ENCODE measurements at places on chromosomes 5 and 9. TPM values are rescaled to one million over a fixed set of nuclear protein-coding genes. Genes with fewer than 3 reads are reported as not detected.

Gene HMCN2
- total RNA-seq = 2.8 TPM

Gene RGS7BP
- 0.81 TPM for total RNA-seq

Gene TLX3
- total RNA-seq = not detected

Gene WNT8A
- total RNA-seq = not detected

Gene FAM221B
- not detected for total RNA-seq

Gene IFNA21
- not detected for total RNA-seq

Gene TNFSF8
- 2.3 TPM for total RNA-seq

Gene GKAP1
- total RNA-seq = 18.5 TPM

DNA sequence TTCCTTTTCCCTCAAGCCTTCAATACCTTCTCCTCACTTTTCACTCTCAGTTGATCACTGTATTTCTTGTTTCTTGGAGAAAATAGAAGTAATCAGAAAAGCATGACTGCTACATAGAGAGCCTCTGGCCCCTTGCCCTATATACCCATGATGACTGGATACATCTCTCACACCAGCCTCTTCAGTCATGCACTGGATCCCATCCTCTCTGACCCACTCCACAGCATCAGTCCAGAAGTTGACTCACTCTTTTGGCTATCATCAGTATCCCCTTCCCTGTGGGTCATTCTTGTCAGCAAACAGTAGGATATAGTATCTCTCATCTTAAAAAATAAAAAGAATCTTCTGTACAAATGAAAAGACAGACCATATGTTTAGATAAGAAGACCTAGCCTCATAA lies 32.9 kb downstream of the PTCD2 start:
- no peak for DNase-seq

DNA sequence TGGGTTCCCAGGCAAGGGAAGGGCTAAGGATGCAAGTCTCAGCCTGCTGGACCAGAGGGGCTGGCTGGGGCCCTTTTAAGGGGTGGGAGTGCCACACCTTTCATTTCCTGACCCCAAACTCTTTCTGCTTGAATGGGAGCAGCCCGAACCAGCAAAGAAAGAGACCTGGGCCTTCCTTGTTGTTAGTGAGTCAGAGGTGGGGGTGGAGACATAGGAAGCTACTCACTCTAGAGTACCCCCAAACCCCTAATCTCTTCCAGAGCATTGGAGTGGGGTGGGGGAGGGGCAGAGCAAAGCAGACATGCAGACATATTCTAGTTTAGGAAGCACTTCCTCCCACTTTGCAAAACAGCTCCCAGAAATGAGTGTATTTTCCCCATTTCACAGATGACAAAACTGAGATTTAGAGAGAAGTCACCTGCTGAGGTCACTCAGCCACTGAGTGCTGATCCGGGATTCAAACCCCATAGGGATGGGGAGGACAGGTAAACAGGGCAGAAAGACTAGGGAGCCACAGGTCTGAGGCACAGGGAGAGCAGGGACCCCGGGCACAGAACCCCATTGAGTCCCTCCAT lies 6.0 kb upstream of the AQP3 start:
- DNase-seq = no peak

DNA sequence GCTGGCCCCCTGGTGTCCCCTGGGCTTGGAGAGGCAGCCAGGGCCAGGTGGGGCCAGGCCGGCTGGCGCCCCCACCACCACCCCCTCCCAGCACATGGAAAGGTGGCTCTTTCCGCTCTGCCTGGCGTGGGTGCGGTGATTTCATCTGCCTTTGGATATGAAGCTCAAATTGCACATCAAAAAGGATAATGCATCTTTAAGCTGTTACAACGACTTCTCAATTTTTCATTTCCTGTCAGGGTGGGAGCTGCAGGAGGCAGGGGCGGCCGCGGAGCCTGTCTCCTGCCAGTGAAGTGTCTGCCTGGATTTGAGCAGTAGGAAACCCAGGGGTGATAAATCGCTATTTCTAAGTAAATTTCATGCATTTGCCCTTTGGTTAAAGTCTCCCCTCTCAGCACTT lies 169.2 kb upstream of the MVB12B start:
- DNase-seq = no peak

- no peak for DNase-seq
Measured at GRCh38 chr9:1538301-1538700, 476.8 kb upstream of the SMARCA2 start.

- no peak for DNase-seq
Measured at GRCh38 chr5:119171686-119172085, 100.8 kb downstream of the DMXL1 start.

DNA sequence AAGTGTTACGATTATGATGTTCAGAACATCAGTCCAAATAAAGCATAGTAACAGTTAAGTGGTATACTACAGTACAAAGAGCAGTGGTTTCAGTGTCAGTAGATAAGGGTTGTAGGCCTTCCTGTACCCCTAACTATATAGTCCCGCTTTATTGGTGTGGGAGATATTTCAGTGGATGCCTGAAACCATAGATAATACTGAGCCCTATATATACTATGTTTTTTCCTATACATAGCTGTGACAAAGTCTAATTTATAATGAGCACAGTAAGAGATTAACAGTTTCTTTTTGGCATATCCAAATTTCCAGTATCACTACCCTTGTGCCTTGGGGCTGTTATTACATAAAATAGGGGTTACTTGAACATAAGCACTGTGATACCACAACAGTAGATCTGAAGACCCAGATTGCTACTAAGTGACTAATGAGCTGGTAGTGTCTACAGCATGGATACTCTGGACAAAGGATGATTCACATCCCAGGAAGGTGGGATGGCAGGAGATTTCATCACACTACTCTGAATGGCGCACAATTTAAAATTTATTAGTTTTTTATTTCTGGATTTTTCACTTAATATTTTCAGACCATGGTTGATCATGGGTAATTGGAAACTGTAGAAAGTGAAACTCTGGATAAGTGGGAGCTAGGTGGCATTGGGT lies 119.3 kb downstream of the RPS23 start:
- DNase-seq = no peak

- no peak for DNase-seq
Measured at GRCh38 chr9:21754741-21755140, 47.7 kb upstream of the MTAP start.

DNA sequence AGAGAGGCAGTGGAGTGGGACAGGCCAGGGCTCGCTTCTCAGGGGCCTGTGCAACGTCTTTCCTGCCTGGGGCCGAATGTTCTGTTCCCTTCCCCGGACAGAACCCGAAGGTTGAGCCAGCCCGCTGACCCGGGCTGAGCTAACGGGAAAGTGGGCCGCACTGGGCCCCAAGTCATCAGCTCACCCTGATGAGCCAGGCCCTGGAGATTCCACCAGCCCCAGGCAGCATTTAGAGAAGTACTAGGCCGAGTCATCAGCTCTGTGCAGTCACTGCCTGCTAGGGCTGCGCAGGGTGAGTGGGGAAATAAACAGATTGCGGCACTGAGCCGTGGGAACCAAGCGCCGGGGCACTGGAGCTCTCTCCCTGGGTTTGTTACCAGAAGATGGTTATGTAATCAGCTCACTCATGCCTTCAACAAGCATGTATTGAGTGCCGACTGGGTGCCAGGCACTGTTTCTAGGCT lies 29.1 kb upstream of the DUSP1 start:
- peak; percentile 58 for DNase-seq

DNA sequence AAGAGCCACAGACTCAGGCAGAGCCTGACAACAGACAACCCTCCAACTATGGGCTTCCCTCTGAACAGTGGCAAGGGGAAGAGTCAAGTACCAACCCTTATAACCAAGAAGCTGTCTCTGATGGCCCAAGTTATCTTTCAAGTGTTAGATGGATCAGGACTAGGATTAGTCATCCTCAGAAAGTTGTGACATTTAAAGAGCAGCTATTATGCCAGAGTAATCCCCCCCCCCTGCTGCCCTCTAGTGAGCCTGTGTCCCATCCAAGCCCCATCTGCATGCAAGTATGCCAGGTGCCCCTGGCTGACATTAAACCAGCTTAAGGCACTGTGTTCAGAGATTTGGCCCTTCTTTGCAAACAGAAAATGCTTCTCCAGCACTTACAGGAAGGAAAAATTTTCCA lies 16.8 kb upstream of the SPATA31D1 start:
- no peak for DNase-seq

DNA sequence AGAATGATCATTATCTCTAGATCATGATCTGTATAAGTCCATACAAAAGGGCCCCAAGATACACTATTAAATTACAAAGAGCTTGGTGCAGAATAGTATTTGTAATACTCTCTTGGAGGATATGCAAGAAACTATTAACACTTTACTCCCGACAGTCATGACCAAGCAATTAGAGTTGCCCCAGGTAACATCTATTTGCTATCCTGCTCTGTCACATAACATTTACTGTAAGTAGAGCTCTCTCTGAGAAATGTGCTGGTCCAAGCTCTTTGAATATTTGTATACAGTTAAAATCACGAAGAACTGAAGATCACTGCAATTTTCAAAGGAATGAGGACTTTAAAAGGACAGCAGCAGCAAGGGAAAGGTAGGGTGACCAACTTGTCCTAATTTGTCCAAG lies 553.7 kb downstream of the RAB3C start:
- DNase-seq = no peak

DNA sequence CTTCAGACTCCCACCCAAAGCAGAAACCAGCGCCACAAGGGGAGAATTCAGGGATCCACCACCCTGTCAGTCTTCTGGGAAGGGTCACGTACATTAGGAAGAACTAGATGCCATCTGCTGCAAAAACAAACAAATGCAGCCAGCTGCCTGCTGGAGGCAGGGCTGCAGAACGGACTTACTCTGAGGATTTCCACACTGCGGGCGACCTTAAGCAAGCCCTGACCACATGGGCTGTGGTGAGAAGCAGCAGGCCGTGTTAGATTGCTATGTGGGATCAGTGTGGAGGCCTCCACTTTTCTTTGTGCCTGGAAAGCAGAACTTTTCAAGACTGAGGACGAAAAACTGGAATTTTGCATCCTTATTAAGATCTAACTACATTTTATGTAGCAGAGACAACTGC lies 13.4 kb upstream of the LTC4S start:
- no peak for DNase-seq

DNA sequence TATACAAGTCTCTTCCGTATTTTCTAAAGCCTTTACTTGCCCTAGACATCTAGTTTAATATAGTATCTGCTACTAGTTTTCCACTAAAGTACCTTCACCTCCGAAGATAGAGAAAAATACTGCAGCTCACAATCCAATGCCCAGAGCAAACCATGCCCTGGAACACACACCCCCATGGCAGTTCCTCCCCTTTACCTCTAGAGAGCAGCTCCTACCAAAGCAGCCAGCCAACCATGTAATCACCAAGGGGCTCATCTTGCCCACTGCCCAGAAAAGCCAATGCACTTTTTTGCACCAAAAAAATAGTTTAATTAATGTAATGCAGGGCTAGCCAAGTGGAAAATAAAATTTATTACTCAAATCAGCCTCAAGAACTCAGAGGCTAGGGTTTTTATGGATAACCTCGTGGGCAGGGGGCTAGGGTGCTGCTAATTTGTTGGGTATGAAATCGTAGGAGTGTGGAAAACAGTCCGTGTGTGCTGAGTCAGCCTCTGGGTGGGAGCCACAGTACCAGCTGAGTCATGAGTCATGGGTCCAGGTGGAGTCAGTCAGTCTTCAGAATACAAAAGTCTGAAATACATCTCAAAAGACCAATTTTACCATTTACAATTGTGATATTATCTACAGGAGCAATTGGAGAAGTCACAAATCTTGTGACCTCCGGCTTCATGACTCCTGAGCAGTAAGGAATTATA lies 120.1 kb upstream of the ACO1 start:
- DNase-seq = no peak

DNA sequence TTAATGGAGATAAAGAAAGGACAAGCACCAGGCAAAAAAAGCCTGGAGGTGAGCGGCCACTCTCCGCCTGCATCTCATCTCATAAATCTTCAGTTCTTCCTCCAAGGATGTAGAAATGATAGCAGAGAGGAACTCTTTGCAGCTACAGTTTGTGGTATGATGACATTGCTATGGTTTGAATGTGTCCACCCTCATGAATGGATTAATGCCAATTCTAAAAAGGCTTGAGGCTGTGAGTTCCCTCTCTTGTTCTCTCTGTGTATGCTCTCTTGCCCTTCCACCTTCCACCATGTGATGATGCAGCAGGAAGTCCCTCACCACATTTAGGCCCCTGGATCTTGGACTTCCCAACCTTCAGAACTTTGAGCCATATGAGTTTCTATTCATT lies 126.4 kb downstream of the SPOCK1 start:
- no peak for DNase-seq

DNA sequence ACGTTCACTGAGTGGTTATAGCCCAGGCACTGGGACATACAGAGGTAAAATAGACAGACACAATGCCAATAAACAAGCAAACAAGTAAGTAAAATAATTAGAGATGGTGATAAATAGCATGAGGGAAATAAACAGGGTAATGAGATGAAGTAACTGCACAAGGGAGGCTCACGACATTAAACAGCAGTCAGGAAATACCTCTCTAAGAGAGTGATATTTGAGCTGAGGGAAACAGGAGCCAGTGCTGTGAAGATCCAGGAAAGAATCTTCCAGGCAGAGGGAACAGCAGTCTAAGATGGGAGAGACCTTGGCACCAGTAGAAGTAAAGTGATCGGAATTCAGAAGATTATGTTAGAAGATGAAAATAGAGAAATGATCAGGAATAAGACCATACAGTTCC lies 279.4 kb downstream of the HINT1 start:
- DNase-seq = no peak

DNA sequence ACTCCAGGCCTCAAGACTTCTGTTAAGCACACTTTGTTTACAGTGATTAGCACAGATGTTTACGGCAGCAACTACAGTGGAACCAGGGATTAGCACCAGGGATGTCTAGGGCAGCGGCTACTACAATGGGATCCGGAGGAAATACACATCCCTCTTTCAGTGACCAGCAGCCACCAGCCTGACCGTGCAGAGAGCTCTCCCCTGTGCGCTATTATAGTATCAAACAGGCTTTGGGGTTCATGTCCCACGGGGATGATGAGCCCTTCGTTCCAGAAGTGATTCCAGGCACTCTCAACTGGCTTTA lies 21.5 kb downstream of the GFPT2 start:
- no peak for DNase-seq

- DNase-seq = peak; percentile 84
Measured at GRCh38 chr9:113150670-113151611, at the start of gene SLC31A2. TSS of gene SLC31A2 (plus strand) at chr9:113151007. CDS start at chr9:113151075, 68 bp downstream.
